ENCODE measurements at places on chromosomes 3 and 15.

GRCh38 chr15:81394603-81395002, 20.6 kb upstream of the TMC3 start:
- DNase-seq, result no peak

DNA sequence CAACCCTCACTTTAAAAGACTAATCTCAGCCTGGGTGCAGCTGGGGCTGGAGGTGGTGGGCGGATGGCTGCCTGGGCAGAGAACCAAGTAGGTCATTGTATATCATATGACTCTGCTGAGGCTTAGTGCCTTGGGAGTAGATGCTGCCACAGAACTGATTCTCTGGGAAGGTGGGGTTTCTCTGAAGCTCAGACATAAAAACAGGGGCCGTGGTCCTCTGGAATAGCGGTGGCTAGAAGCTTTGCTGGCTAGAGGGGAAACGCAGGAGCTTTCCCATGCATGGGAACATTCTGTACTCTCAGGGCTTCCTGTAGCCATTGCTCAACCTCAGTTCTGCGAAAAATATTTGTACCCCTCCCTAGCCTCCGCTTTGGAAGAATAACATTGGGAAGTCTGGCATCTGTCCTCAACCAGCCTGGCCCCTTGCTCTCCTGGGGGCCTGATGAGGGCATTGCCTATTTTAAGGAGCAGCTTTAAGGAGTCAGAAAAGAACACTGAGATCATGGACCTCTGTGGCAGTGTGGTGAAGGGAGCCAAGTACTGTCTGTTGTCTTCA, 14.7 kb downstream of the TIMP4 start:
- no peak for DNase-seq

- no peak for DNase-seq
These were observed 69.1 kb upstream of the XCR1 start for GRCh38 chr3:46096336-46096735.

GRCh38 chr3:8888301-8888915, 74.9 kb downstream of the RAD18 start:
- DNase-seq, result no peak

DNA sequence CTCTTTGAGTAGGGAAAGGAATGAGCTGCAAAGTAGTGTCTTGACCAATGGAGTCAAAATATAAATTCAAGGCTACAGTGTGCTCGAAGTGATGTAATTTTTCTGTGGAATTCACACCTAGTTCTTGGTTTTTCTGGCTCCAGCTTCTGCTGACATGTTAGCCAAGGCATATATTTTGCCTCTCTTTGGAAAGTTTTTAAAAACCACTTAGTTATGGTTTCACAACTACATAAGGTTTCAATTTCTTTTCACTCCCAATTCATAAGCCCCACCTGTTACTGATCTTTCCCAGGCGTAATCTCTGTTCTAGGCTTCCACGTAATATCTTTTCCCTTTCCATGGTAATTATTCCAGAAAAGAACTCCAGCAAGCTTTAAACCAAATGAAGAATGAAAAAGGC, 46.9 kb downstream of the GADL1 start:
- no peak for DNase-seq

All from Kasumi-1 (cell line).